ENCODE measurements at places on chromosomes 1 and 21.

DNA sequence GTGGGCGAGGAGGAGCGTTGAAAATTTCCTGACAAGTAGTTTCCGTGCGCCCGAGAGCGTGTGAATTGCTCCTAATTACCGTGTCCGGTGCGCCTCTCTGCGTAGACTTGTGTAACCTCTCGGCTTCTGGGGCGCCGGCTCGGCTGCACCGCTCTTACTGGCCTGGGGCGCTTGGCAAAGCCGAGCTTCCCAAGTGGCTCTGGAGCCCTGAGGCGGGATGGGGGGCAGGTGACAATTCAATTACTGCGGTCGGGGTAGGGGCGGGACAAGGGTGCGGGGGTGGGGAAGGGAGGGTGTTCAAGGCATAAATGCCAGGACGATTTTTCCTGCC is 392 bp upstream of the DMRTA2 start:
- DNase-seq = no peak

GRCh38 chr21:19010251-19010650 is 606.7 kb upstream of the TMPRSS15 start:
- DNase-seq = no peak

GRCh38 chr21:39198800-39199199 is 15.5 kb upstream of the PSMG1 start:
- DNase-seq = no peak

DNA sequence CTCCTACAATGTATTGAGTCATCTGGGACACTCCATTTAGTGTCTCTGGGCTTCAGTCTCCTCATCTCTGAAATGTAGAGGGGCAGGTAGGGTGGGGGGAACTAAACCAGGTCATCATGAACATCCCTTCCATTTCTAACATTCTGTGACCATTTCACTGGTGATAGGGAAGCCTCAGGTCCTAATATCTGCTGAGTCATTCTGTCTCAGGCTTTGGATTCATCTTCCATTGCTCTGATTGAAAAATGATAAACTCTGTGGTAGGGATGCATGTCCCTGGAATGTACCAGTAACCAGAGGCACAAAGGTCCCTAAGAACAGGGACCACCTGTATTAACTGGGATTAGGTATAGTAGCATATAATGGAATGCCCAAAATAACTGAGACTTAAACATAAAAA is 36.2 kb upstream of the LRRC52 start:
- no peak for DNase-seq

DNA sequence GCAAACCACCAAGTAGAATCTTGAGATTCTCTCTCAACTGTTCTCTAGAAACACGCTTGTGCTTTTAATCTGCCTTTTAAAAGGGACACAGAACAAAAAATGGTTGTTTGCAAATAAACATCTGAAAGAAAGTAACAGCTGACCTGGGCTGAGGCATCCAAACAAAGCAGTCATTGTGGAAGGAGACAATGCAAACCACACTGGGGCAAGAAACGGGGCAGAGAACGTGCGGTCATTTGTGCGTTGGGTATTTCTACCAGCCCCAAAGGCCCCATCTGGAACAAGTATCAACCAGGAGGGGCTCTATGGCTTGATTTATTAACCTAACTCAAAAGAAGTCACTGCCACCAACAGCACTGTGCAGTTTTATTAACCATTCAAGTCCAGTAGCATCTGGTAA is 6.0 kb downstream of the STMN1 start:
- no peak for DNase-seq

- DNase-seq = peak; percentile 65
These were observed 13.9 kb downstream of the NT5C1A start for GRCh38 chr1:39657923-39658485.
